ENCODE measurements at places on chromosomes 2 and 18.

- DNase-seq: no peak
Observed at GRCh38 chr2:71720283-71720560, 266.9 kb downstream of the DYSF start.

- no peak for DNase-seq
Observed at GRCh38 chr2:61582165-61582564, 44.0 kb upstream of the XPO1 start.

DNA sequence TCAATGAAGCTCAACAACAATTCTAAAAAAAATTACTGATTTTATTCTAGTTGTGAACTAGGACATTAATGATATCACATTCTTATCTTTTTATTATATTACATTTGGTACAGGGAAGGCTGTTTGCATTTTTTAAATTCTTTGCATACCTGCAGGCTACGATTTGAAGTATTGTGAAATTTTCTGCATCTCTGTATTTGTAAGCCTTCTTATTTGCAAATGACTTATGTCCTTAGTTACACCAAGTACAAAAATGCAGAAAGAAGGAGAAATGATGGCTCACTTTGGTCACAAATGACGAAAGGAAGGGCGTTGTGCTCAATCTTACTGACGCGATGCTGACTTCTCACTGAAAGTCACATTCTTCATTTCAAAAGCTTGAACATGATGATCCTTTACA lies 227.5 kb upstream of the SOX11 start:
- DNase-seq: no peak

GRCh38 chr2:198880986-198881385 lies 576.8 kb downstream of the SATB2 start:
- no peak for DNase-seq

DNA sequence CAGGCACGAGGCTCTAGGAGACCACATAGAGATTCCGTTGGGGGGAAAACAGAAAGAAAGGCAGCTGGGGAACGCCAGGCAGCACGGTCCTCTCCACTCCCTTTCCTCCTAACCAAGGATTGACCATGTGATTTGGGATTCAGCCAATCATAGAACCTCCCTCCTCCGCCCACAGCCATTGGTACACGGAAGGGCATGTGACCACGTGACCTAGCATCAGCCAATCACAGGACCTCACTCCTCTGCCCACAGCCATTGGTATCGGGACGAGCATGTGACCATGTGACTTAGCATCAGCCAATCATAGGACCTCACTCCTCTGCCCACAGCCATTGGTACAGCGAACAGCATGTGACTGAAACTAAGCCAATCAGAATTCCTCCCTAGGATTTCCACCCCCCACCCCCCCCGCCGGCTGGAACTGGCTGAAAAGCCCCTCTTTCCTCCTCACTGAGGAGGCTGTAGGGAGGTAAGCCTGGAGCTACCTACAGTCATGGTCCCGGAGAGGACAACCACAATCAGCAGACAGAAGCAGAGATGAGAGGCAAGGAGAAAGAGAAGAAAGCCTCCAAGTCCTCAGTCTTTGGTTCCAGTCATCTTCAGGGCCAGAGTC lies 7.6 kb downstream of the SERPINE2 start:
- DNase-seq: no peak

DNA sequence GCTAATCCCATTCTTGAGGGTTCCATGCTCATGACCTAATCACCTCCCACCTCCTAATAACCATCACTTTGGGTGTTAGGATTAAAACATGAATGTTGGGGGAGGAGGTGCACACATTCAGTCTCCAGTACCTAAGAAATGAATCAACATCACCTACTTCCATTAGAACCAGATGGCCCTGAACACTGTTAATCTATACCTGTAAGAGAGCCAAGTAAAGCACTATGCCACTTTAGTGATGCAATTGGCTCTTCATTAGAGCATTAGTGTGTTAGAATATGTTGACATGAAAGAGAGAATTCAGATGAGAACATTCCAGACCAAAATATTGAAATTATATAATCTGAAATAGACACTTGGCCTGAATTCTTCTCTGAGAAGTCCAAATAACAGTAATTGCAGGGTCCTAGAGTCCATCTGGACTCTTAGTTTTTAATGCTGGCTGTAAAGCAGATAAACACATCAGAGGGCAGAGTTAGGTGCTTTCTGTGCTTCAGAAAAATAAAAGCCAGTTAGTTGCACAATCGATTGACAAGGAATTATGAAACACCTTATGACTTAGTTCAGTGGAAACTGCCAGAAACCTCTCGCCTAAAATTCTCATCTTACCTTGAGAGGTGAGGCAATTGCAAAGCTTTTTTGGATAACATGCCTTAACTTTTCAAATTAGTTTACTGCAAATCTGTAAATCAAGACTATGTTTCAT lies 923.7 kb downstream of the SLC4A3 start:
- DNase-seq: no peak

All from NCI-H774 (cell line).